Activated CD4-positive, alpha-beta T cell treated with anti-CD3 and anti-CD28 coated beads, Interleukin-2, amount 50 U/mL, for 4 hours (primary cell): ENCODE measurements at places on chromosomes 12 and 14.

DNA sequence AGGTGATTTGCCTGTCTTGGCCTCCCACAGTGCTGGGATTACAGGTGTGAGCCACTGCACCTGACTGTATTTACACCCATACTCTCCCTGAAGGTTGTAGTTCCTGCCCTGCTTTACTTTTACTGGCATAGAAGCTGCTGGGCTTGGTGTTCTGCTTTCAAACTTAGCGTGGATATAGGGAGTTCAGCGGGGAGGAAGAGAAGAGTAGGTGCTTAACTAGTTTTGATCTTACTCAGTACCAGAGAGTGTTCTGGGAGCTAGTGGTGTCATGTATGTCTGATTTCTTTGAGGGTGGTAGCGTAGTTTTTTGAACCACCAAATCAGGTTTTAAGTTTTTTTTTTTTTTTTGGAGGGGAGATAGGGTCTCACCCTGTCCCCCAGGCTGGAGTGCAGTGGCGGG lies 13.8 kb downstream of the RCOR1 start:
- no peak for DNase-seq

GRCh38 chr14:87600240-87600639 lies 392.7 kb downstream of the GALC start:
- DNase-seq, result no peak

DNA sequence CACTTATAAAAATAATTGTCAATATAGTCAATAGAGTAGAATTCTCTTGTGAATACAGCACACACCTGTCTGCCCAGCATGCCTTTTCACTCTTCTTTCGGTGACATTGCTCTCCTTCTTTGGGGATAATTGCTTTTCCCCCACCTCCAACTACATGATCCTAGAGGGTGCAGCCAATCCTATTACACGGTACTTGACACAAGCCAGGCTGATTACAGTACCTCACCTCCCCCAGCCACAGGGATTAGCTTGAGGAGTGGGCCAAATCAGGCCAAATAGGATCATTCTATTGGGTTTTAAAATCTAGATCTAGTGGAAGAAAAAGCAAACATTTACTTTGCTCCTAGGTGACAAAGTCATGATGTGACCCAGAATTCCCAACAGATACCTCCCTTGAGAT lies 16.8 kb upstream of the NFYB start:
- no peak for DNase-seq

DNA sequence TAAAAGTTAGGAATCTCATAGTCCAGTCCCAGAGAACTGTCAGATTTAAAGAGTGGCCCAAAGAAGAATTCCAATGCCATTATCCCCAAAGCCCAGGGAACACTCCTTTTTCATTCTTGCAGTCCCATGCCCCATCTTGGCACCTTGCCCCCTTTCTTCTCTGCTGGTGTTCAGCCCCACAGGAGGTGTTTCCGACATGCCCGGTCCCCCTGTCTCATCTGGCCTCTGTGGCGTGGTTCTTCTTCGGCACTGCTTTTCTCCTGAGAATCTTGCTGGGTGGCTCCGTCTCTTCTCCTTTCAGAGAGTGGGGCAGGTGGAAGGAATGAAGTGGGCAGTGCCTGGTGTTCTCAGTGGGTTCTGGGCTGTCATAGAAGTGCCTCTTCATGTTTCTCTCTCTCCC lies 64.7 kb downstream of the VCPKMT start:
- no peak for DNase-seq

DNA sequence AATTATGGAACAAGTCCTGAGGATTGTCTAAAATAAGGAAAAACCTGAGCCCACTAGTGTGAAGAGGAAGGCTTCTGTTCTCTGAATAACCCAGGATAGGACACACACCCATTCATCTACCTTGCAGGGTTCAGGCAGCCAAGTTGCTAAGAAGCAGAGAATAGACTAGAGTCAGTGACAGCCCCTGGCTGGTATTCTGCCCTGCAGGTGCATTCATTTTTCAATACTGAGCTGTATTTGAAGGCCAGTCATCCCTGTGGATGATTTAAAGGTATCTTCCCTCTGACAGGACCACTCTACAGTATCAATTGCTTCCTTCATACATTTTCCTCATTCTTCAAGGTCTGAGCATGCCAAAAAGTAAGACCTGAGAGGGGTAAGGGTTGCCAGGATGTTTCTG lies 22.9 kb downstream of the WNT5B start:
- DNase-seq, result no peak

DNA sequence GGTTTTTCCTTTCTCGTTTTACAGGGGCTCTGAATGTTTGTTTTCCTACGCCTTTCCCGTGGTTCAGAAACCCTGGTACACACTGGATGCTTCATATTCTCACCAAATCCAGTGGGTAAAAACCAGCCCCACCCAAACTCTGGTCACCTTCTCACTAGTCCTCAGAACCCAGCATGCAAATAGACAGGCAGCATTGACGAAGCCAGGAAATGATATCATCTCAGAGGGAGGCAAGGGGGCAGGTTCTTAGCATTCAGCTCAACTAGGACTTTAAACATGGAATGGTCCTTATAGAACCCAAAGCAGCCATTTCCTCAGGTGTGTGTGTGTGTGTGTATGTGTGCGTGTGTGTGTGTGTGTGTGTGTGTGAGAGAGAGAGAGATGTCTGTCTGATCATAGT lies 142.0 kb downstream of the KCNK10 start:
- no peak for DNase-seq

GRCh38 chr14:105865266-105865903 lies 339.0 kb downstream of the TMEM121 start:
- DNase-seq, result no peak

DNA sequence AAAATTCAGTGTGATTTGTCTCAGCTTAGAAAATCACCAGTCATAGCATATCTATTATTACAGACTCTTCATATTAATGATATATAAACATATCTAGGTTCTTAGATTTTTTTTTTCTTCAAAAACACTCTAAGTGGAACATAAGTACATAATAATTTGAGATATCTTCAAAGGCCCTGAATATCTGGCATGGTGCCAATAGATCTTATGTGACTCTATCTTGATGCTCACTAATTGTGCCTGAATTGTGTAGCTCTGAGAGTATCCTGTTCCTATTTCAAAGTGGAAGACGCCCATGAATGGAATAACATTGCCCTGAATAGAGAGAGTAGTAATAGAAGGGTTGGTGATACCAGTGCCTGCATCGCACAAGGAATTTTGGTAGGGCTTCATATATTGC lies 1312.7 kb upstream of the USP15 start:
- DNase-seq, result no peak

DNA sequence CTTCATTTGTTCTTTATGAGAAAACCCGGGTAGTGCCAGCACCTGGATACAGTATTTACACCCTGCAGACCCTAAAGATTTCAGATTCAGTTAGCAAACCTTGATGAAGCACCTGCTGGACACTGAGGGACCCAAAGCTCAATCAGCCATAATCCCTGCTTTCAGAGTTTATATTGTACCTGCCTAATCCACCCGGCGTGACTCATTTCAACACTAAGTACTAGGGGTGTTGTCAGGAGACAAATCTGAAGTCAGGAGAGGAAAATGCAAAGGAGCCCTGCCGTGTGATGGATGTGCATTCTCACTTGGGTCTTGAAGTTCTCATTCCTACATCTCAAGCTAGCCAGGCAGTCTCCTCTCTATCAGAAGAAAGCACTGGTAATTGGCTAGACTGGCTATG lies 176.7 kb upstream of the BCL2L14 start:
- no peak for DNase-seq

GRCh38 chr12:68065163-68065562 lies 75.9 kb downstream of the IFNG-AS1 start:
- no peak for DNase-seq

DNA sequence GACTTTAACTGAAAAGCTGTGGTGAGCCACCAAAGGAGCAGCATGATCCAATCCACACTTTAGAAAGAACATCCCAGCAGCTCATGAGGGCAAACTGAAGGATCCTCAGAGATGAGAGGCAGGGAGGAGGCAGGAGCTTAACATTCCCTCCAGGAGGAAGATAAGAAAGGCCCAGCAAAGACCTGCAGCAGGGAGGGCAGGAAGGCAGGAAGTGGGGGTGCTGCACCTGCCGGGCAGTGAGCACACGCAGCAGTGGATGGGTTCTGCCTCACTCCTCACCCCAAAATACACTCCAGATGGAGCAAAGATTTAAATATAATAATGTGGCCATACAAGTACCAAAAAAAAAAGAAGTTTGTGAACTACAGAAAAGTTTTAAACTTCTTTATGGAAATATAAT lies 48.4 kb downstream of the GCH1 start:
- no peak for DNase-seq

DNA sequence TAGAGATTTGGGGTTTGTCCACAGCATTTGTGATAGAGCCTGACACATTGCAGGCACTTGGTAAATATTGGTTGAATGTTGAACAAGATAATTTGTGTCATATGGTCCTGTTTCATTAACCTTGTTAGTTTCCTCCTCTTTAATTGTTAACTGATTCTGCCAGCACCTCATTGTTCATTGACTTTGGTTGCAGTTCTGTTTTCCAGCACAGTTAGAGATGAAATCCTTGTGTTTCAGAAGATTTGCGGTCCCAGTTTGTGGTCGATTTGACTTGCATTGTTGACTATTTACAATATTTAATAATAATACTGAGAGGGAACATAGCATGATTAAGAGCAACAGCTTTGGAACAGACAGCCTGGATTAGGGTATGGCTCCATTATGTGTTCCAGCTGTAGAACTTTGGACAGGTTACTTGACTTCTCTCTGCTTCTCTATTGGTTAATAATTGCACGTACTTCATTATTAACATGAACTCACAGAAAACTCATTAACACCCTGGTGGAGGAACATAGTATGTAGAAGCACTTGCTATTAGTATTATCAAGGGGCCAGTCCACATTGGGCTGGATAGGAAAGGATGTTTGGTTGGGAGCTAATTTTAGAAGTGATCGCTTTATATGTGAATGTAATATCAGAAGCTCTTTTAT lies 8.7 kb downstream of the DRAM1 start:
- no peak for DNase-seq

DNA sequence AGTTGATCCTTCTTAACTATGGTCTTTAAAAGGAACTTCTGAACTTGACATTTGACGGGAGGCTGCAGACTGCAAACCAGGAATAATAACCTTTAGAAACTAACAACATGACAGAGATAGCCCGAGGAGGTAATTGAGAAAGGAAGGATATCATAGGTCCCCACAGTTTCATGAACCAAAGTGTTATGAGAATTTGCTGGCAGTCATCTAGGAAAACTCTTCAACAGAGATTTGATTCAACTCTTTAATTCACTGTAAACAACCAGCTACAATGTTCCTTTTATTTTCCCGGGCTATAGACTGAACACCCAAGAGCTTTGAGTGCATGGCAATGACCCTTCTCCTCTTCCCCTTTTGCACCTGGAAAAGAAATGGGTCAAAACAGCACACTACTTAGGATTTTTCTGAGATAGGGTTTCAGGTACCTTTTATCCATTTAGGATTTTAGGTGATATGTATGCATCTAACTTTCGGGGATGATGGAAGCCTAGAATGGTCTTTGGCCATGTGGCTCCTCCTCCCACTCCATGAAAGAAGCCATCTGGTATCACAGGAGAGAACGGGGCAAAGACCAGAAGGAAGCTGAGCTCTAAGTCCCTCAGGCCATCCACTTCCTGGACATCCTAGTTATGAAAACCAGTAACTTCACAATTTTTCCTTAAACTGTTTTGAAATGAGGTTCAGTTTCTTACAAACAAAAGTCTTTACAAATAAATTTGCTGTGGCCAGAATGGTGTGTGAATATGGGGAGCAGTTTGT lies 23.0 kb downstream of the GLT8D2 start:
- no peak for DNase-seq

- DNase-seq, result no peak
Measured at GRCh38 chr12:46167412-46167811, 101.4 kb downstream of the SLC38A1 start.

DNA sequence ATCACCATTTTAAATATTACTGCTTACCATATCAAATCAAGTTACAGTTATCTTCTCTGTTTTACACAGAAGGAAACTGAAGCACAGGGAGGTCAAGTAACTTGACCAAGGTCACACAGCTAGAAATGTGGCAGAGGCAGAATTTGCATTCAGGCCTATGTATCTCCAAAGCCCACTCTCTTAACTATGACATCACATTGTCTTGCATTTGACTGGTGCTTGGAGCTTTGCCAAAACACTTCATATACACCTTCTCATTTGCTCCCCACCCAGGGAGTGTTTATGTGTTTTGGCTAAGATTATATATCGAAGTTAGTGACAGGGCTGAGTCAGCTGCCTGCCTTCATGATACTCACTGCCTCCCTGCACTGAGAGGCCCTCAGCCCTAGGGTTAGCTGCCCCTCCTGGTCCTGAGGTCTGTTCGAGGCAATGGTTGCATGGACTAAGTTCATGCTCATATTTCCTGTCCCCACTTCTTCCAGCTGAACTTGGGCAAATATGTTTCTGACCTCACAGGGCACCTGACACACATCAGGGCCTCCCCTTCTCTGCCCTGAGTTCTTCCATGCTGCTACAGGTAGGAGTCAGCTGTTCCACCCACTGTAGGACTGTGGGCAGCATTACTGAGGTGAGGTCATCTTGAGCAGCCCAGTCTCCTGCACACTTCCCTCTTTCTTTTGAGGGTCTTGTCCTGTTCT lies 1.8 kb downstream of the GALNT6 start:
- DNase-seq, result no peak

- DNase-seq, result no peak
Measured at GRCh38 chr14:63893701-63894458, 41.1 kb downstream of the SYNE2 start.

- no peak for DNase-seq
Measured at GRCh38 chr14:23366426-23366921, 1.5 kb upstream of the EFS start.

DNA sequence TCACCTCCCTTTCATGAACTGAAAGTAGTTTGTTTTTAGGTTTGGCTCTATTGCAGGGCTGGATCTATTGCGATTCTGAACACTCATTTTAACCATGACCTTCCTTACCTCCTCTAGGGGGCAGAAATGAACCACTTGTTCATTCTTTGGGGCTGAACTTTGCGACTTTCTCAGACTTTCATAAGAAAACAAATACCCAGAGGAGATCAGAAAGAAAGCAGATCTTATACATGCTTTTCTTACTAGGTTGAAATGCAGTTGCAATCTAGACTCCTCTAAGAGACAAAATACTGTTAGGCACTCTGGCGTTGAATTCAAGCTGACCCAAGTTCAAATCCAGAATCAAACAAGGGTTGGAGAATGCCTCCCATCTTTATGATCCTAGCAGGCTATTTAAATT lies 32.6 kb upstream of the PLEKHG3 start:
- no peak for DNase-seq

- no peak for DNase-seq
Measured at GRCh38 chr12:7158781-7159609, 28.8 kb downstream of the CLSTN3 start.

DNA sequence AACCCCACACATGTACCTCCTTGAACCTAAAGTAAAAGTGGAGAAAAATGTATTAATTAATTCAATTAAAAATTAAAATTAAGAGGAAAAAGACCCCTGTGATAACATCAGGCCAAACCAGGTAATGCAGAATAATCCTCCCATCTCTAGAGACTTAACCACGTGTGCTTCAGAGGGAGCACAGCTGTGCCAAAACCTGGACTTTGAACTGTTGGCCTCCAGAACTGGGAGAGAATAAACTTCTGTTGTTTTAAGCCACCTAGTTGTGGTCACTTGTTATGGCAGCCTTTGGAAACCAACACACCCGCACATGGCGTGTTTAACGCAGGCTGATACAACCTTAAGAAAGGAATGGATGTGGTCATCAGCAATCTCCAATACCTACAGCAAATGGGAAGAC lies 23.8 kb downstream of the OAS2 start:
- no peak for DNase-seq

GRCh38 chr12:63068857-63069442 lies 82.1 kb downstream of the AVPR1A start:
- no peak for DNase-seq
